ENCODE measurements at places on chromosomes 7 and 10. TPM values are rescaled to one million over a fixed set of nuclear protein-coding genes. Genes with fewer than 3 reads are reported as not detected.

The CYP2E1 gene
- total RNA-seq = not detected

The EPO gene
- total RNA-seq = not detected

The ASZ1 gene
- not detected for total RNA-seq

The STAG3 gene
- total RNA-seq = 0.14 TPM

The NEUROG3 gene
- not detected for total RNA-seq

The PNLIPRP2 gene
- total RNA-seq = not detected

The CACNB2 gene
- not detected for total RNA-seq

The FAM25G gene
- total RNA-seq = 5.3 TPM

Measured in airway epithelial cell (primary cell).